ENCODE measurements at places on chromosomes 2 and 18. TPM values are rescaled to one million over a fixed set of nuclear protein-coding genes. Genes with fewer than 3 reads are reported as not detected.

DNA sequence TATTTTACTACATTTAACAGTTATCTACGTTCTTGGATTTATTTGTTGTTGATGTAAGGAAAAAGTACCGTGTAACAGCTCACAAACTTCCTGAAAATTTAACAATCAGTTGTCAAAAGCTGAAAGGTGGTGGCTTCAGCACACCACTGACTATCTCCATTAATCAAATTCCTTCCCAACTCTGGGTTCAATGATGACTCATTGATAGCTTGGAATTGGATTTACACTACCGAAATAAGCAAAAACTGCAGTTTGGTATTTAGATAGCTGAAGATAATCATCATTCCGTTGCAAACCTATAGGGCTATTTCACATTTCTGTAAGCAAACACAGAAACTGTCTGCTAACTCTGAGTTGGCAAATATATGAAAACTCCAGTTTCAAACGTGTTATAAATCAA, 322.3 kb upstream of the TFPI start:
- no peak for DNase-seq

- DNase-seq: peak; percentile 29
These were observed 104.1 kb downstream of the DLGAP1 start for GRCh38 chr18:4351005-4351404.

DNA sequence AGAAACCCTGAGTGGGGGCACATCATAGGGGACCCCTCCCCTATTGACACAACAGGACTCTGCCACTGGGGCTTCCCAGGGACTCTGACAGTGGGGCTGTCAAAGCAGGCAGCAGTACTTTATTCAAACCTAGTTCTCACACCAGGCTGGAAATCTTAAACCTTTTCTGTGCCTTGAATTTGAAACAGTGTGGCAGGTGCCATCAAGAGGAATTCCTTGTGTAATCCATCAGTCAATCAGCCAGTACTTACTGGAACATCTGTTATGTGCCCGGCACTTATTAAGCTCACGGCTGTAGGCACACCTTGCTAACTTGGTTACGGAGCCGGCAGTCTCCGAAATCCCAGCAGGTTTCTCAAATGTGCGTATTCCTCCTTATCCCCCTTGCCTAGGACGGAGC, 12.0 kb downstream of the GLI2 start:
- no peak for DNase-seq

GRCh38 chr2:46703588-46703987, 212.0 kb downstream of the MCFD2 start:
- DNase-seq: no peak

DNA sequence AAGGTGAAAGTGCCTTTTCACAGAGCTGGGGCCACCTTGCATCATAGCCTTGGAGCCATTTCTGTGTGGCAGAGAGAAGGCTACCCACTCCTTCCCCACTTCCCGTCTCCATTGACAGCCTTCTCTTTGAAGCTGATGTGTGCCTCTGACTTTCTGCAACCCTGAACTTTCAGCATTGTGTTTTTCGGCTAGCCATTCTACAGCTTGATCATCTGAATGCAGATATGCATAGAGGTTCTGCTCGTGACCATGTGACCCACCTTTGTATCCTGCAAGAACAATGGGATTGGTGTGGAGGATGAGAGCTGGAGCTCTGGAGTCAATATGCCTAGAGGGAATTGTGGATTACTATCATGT, 69.1 kb upstream of the KCNE4 start:
- no peak for DNase-seq

DNA sequence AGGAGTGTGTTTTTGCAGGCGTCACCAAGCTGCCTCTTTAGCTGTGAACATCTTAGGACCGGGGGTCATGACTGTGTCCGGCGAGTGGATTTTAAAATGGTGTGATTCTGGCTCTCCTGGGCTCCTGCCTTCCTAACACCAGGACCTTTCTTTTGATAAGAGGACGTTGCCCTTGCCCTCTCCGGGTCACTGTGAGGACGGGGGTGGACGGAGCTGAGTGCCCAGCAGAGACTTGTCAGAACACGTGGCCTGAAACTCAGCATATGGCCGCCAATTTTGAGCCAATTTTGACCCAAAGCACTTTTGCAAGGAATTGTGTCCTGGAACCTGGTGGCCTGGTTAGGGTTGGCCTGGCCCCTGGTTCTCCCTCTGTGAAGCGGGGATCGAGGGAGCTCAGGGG, 40.2 kb downstream of the RTP5 start:
- DNase-seq: no peak

DNA sequence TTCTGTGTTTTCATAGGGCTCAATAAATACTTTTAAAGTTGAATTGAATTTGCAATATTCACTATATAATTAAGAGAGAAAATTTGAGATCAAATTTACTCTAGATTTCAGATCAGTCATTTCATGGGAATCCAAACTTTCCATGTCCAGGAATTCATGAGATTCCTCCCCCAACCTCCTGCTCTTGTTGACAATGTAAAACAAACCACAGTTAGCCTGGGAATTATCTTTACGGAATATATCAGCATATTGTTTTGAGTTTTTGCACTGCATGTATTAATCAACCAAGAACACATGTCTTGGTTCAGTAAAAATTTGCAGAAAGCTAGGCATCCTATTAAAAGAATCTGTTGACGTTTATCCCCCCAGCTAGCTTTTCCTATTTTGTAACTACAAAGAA, 42.3 kb downstream of the CYP1B1 start:
- no peak for DNase-seq

GRCh38 chr2:64142741-64143168, 1.5 kb downstream of the PELI1 start:
- no peak for DNase-seq

DNA sequence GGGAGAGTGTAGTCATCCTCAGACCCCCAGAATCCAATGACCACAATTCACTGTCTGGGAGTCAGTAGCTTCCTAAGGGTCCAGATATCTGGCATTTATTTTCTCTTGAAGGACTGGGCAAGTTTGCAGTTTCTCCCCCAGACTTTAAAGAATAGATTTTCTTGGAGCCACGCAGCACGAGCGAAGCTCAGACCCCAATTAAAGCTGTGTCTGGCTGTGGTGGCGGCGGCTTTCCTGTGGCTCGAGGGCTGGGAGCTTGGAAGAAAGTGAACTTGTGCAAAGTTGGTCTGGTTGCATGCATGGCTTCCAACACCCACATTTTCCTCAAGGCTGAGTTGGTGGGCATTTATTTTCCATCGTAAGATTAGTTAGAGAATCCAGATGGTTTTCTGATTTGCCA, 105.0 kb downstream of the ACKR3 start:
- DNase-seq: no peak

DNA sequence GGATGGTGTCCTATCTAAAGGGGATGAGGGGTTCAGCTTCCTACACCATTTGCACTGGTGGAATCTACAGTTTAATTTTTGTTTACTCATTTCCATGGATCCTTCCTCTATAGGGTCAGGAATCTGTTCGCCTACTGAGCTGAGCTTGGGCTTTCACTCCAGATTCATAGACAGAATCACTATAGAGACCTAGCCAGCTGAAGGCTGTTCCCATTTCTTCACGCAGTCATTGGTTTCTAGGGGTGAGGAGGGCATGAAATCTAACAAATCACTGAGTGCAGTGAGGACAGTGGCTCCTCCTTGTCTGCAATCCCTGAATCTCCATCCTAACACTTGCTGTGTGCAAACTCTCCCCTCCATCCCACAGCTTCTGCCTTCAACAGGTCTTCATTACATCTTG, 578.5 kb downstream of the TSN start:
- no peak for DNase-seq

GRCh38 chr2:218882866-218883366, 2.3 kb downstream of the WNT10A start:
- DNase-seq: no peak

DNA sequence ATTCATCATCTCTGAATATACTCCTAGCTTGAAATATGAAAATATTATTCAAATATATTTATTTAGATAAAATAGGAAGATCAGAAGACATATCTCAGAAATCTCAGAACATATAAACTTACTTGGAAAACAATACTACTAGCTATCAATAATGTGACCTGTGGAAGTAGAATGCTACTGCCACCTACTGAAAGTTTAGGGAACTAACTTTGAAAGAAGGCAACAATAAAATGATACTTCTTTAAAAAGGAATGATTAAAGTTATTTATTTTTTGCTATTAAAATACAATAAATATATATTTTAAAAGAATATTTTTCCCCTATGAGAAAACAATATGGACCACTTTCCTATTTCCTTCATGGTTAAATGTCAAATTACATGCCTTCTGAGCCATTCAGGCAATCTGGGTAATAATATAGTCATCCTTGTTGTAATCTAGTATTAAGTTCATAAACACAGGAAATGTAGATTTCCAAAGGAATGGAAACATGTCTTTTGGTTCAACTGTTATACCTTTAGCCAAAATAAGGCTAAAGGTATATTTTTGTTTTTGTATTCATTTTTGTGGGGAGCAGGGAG, 26.0 kb downstream of the ACADL start:
- DNase-seq: peak; percentile 59

GRCh38 chr18:31619291-31619690, 27.6 kb downstream of the TTR start:
- no peak for DNase-seq

GRCh38 chr2:233419602-233420391, 65.5 kb downstream of the DGKD start:
- no peak for DNase-seq

- DNase-seq: no peak
These were observed 53.5 kb upstream of the RMDN2 start for GRCh38 chr2:37871456-37872191.

GRCh38 chr2:141906678-141907077, 224.1 kb downstream of the LRP1B start:
- peak; percentile 19 for DNase-seq

DNA sequence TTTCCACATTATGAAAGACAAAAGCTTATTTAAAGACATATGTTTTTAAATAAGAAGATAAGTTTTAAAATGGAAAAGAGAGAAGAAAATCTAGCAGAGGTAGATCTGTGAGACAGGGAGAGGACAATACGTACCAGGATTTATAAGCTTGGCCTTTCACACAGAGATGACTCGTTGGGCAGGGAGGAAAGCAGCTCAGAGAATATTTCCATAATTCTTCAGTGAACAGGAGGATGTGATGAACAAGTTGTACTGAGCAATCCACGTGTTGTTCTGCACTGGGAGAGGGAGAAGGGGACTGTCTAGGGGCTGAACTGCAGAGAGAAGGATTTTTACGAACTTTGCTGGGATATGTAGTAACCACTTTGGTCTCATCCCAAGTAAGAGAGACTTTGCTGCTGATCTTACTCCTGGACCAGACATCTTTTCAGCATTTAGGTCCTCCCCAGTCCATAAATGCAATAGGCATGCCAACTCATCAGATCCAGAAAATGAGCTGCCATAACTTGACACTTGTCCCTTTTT, 162.5 kb upstream of the SETBP1 start:
- DNase-seq: no peak

DNA sequence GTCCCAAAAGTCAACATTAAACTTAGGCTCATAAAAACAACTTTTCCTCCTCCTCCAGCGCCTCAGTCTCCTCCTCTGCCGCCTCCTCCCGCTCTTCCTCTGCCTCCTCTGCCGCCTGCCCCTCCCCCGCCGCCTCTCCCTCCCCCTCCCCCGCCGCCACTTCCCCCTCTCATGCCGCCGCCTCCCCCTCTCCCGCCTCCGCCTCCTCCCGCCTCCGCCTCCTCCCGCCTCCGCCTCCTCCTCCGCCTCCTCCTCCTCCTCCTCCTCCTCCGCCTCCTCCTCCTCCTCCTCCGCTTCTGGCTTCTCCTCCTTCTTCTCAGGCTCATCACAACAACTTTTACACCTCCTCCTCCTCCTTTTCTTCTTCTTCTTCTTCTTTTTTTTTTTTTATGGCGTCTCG, 599.9 kb downstream of the TMEM182 start:
- DNase-seq: no peak

GRCh38 chr2:65431421-65432226, 775 bp downstream of the SPRED2 start:
- peak; percentile 71 for DNase-seq

DNA sequence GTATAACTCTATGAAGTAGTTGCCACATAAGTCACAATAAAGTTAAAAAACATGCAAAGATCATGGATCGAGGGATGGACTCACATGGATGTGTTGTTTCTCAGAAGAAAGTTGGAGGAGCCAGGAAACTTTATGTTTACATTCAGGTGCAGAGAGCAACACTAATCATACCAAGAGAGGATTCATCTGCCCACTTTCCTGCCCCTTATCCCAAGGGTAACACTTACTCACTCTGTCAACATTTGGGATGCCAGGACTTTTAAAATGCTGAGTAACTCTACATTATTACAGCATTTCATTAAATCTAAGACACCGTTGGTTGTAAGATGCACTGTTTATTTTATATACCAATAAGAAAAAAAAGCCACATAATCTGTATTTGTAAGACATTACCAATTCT, 170.4 kb downstream of the KCNE4 start:
- DNase-seq: no peak

DNA sequence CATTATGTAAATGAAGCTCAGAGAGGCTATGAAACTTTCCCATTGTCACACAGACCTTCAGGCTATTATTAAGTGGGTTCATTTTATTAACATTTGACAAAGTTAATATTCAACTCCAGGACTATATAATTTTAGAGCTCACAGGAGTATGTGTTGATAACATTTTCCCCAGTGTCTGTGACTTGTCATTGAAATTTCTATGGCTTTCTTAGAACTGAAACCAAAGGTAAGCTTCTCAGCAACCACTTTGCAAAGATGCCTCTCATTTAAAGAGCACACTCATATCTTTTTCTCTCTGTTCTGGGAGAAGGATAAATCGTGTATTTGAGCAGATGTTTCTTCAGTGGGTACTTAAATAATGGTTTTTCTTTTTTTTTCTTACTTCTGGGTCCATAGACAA, 61.8 kb upstream of the LHCGR start:
- no peak for DNase-seq

DNA sequence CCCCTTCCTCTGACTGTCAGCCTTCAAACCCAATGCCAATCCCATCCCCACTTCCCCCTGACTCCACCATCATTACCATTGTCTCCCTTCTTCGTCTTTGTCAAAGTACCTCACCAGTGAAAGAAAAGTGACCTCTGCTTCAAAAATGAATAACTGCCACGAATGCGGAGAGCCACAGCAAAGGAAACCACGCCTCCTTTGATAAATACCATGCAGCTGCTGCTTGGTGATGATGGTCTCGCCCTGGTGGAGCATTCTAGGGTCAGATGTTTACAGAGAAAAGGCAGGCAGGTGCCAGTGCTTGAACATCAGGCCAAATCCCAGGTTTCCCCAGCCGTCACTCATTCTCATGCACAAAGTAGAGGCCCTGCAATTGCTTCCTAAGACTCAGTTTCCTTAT, 162.2 kb downstream of the BCL11A start:
- no peak for DNase-seq

- no peak for DNase-seq
These were observed 501.0 kb downstream of the EIPR1 start for GRCh38 chr2:2876331-2877221.

GRCh38 chr2:25369439-25369838, 27.7 kb upstream of the DNMT3A start:
- no peak for DNase-seq

- no peak for DNase-seq
These were observed 167.1 kb downstream of the RPRM start for GRCh38 chr2:153311432-153311831.

Gene CREG2
- total RNA-seq: not detected

Gene TBR1
- 0.17 TPM for total RNA-seq

Gene SAG
- total RNA-seq: 1.3 TPM

Gene SCG2
- 27.0 TPM for total RNA-seq

Gene NEMP2
- 13.9 TPM for total RNA-seq

Gene UGT1A10
- not detected for total RNA-seq

Gene UPP2
- not detected for total RNA-seq

Gene DES
- not detected for total RNA-seq

Gene CEP192
- 50.2 TPM for total RNA-seq
